ENCODE measurements at places on chromosomes 3 and 15. TPM values are rescaled to one million over a fixed set of nuclear protein-coding genes. Genes with fewer than 3 reads are reported as not detected.

GRCh38 chr3:102084006-102084405, 234.7 kb downstream of the NFKBIZ start:
- H3K4me1 ChIP-seq = no peaks in the 10 kb centered on the region
- no peaks in the 10 kb centered on the region for H3K36me3 ChIP-seq
- no peak for DNase-seq
- H3K4me3 ChIP-seq = no peak overlapping the region
- no peak overlapping the region for H3K27ac ChIP-seq
- H3K27me3 ChIP-seq = no peaks in the 10 kb centered on the region

GRCh38 chr3:179840985-179841384, 188.1 kb downstream of the USP13 start:
- no peaks in the 10 kb centered on the region for H3K36me3 ChIP-seq
- no peaks in the 10 kb centered on the region for H3K4me1 ChIP-seq
- H3K4me3 ChIP-seq = no peak overlapping the region
- H3K27me3 ChIP-seq = no peaks in the 10 kb centered on the region
- no peak for DNase-seq
- H3K27ac ChIP-seq = no peak overlapping the region

GRCh38 chr3:197730200-197730599, 6.5 kb downstream of the RUBCN start:
- H3K27ac ChIP-seq = no peak overlapping the region
- H3K4me3 ChIP-seq = no peak overlapping the region
- no peak for DNase-seq
- no peaks in the 10 kb centered on the region for H3K27me3 ChIP-seq

- no peak overlapping the region for H3K4me3 ChIP-seq
- no peaks in the 10 kb centered on the region for H3K27me3 ChIP-seq
- no peak overlapping the region for H3K27ac ChIP-seq
- no peaks in the 10 kb centered on the region for H3K36me3 ChIP-seq
Measured at GRCh38 chr15:45795440-45796069, 160.7 kb downstream of the SQOR start.

The SEMA7A gene
- total RNA-seq = 0.42 TPM

The CNTN4 gene
- 1.9 TPM for total RNA-seq

DNA sequence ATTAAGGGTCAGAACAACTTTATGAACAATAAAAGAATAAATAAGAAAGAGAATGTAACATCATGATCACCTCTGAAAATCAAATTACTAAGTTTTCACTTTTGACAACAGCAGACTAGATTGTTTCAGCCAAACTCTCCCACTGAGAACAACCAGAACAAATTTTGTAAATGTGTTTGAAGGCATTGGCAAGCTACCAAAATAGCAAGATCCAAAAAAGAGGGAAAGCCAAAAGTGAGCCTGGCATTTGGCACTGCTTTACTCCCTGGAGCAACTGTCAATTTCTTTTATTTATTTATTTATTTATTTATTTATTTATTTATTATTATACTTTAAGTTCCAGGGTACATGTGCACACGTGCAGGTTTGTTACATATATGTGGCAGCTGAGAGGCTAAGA, 67.2 kb downstream of the CFAP44 start:
- no peaks in the 10 kb centered on the region for H3K36me3 ChIP-seq
- no peaks in the 10 kb centered on the region for H3K4me1 ChIP-seq
- H3K27me3 ChIP-seq = no peaks in the 10 kb centered on the region
- H3K4me3 ChIP-seq = no peak overlapping the region
- no peak for DNase-seq

DNA sequence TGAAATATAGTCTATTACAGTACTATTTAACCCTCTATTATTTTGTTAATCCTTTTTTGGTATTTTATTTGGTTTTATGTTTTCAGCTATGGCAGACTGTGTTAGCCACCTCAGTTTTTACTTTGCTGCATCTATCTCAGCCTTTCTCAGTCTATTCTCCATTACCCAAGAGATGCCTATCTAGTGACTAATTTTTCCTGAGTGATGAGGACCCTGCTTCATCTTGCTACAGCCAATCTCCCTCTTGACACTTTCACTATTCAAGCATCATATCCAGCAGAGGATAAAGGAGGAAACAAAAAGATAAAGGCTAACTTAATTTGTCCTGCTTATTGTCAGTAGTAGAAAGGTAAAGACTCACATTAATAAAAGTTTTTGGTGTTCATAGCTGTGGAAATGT, 141.8 kb upstream of the NECTIN3 start:
- H3K4me3 ChIP-seq = no peak overlapping the region
- no peak for DNase-seq
- no peaks in the 10 kb centered on the region for H3K36me3 ChIP-seq
- H3K4me1 ChIP-seq = no peaks in the 10 kb centered on the region
- no peaks in the 10 kb centered on the region for H3K27me3 ChIP-seq

The ZNF80 gene
- total RNA-seq = not detected

The PPP2R3A gene
- 1.7 TPM for total RNA-seq

The CACNA1D gene
- 9.2 TPM for total RNA-seq

The NGLY1 gene
- 21.4 TPM for total RNA-seq

DNA sequence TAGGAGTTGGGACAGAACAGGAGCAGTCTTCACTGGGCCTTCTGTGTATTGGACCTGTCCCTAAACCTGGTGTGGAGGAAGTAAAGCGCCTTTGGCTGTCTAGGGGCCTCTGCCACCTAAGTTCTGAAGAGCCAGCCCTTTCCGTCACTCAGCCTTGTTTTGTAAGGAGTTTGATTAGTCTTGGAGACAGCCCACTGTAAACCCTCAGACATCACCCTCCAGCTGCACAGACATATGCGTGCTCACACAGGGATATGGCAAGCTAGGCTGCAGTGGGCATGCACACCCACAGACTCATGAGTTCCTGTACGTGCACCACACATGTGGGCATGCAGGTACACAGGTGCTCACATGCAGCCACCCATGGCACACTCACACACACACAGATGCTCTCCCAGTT, 5.2 kb downstream of the PRKCD start:
- H3K36me3 ChIP-seq = no peaks in the 10 kb centered on the region
- no peak for DNase-seq
- no peaks in the 10 kb centered on the region for H3K27me3 ChIP-seq

DNA sequence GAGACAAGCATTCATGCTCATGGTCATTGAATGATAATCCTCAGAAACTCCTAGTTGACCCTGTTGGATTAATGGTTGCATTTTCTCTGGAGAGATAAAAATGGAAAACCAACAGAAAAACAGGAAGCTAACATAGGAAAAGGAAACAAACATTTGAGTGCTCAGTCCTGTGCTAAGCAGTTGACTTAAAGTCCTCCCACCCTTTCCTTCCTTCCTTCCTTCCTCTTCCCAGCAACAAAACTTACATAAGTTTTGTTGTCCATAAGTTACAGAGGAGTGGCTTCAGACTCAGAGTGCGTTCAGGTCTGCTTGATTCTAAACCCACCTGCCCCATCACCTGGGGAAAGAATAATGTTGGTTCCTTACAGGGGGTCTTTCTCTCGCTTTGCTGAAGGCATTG, 163.8 kb upstream of the RGMA start:
- no peaks in the 10 kb centered on the region for H3K36me3 ChIP-seq
- no peak for DNase-seq
- H3K27me3 ChIP-seq = no peaks in the 10 kb centered on the region
- H3K4me3 ChIP-seq = no peak overlapping the region

GRCh38 chr3:130971208-130971607, 55.4 kb downstream of the ASTE1 start:
- H3K36me3 ChIP-seq = no peaks in the 10 kb centered on the region
- DNase-seq = no peak
- H3K27me3 ChIP-seq = no peaks in the 10 kb centered on the region
- H3K4me1 ChIP-seq = no peaks in the 10 kb centered on the region

DNA sequence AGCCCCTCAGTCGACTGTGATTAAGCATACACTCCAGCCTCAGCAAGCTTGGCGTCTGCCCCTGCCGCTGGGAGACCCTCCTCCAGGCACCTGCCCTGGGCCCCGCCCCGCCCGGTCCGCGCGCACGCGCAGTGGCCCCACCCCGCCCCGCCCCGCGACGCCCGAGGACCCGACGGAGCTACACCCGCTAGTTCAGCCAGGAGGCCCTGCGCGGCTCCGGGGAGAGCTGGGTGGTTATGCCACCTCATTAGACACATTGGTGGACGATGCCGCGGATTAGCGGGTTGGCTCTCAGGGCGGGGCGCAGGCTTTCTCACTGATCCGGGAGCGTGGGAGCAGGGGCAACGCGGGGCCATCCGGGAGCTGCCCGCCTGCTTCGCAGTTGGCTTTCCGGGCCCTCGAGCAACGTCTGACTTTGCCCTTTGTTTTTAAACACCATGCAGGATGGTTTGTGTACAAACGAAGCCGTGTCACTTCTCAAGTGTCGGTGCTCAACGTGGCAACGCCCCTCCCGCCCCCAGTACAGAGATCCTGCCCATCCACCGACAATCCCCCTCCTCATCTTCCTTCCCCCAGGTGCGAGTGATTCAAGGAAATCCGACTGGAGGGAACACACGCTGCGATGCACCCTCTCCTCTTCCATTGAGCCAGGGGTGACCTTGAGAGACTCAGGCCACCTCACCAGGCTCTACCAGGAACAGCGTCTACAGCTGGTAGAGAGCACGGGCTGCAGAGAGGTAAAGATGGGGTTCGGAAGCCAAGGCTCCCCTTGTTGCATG, 109.3 kb downstream of the SHQ1 start:
- no peaks in the 10 kb centered on the region for H3K27me3 ChIP-seq
- no peak overlapping the region for H3K27ac ChIP-seq
- peaks cover 8% of the 10 kb centered on the region for H3K4me1 ChIP-seq
- peak; percentile 48 for DNase-seq

GRCh38 chr3:17456650-17457049, 285.8 kb downstream of the TBC1D5 start:
- no peaks in the 10 kb centered on the region for H3K4me1 ChIP-seq
- H3K27ac ChIP-seq = no peak overlapping the region
- H3K27me3 ChIP-seq = no peaks in the 10 kb centered on the region
- no peaks in the 10 kb centered on the region for H3K36me3 ChIP-seq
- no peak overlapping the region for H3K4me3 ChIP-seq
- no peak for DNase-seq

- no peak overlapping the region for H3K27ac ChIP-seq
- no peak overlapping the region for H3K4me3 ChIP-seq
- no peaks in the 10 kb centered on the region for H3K27me3 ChIP-seq
- DNase-seq = no peak
- H3K4me1 ChIP-seq = no peaks in the 10 kb centered on the region
Measured at GRCh38 chr15:23402544-23402943, 44.5 kb downstream of the GOLGA6L2 start.

DNA sequence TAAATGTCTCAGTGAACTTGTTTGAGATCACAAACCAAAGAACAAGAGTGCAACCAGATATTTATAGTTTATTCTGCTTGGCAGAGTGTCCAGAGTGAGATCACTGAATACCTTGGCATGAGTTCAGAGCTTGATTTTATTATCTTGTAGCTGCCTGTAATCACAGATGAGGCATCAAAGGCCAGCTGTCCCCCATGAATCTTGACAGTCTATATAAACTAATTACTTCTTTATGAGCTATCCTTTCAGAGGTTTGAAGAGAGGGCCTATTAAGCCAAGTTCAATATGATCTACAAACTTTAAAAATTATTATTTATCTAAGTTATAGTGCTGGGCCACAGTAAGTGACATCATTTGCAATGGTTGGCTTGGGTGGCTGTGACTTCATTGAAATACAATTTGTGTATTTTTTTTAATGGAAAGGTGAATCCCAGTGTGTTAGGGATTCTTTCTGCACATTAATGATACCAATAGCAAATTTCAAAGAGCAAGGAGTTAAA, 251.5 kb downstream of the CLSTN2 start:
- peaks cover 8% of the 10 kb centered on the region for H3K4me1 ChIP-seq
- no peak overlapping the region for H3K4me3 ChIP-seq
- H3K36me3 ChIP-seq = no peaks in the 10 kb centered on the region
- H3K27ac ChIP-seq = no peak overlapping the region
- no peaks in the 10 kb centered on the region for H3K27me3 ChIP-seq

The GP5 gene
- not detected for total RNA-seq

The ZNF35 gene
- total RNA-seq = 3.0 TPM

DNA sequence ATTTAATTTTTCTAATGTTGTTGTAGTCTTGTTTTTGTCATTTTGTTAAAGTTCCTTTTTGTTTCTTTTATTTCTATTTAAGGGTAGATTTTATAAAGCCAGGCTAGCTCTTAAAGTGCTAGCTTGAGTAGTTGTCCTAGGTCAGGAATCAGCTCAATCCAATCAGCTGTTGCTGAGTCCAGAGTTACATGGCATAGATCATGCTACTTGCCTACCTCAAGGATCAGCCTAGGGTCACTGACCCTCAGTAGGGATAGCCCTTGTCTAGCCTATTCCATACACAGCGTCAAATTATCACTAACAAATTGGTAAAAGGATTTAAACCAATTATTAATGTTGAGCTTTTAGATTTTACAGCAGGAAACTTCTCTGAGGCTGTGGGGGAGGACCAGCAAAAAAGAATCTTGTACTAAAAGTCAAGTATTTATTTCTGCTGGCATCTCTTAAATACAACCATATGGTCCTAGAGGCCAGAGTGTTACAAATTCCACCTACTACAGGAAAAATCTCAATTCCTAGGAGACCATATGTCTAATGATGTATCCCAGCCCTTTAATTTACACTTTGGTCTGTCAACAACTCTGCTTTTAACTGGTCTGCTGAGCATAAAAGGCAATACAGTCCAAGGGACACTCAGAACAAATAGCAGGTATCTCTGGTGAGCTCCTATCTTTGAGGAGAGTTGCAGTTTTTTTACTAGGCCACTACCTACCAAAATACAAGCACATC, 138.3 kb upstream of the PTPRG start:
- DNase-seq = no peak
- no peaks in the 10 kb centered on the region for H3K27me3 ChIP-seq
- no peaks in the 10 kb centered on the region for H3K36me3 ChIP-seq
- no peak overlapping the region for H3K27ac ChIP-seq

DNA sequence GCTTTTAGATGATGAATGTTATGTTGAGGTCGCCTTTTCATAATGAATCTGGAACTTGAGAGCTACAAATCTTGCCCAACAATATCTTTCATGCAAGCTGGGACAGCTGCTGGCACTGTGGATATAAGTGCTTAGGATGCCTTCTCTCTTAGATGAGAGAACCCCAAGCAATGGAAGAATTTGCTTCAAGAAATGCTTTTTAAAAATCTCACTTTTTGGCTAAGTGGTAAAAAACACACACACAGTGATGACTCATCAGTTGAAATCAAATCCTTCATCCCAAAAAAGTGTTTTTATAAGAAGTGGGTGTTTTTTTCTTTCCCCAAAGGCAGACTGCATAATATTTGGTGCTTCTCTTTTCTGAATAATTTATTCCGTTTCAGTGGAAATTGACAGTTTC, 38.4 kb upstream of the GALNT15 start:
- DNase-seq = no peak
- H3K27me3 ChIP-seq = no peaks in the 10 kb centered on the region
- H3K27ac ChIP-seq = no peak overlapping the region

The OIP5 gene
- total RNA-seq = 0.87 TPM

GRCh38 chr3:106049821-106050220, 181.0 kb upstream of the CBLB start:
- DNase-seq = no peak
- no peaks in the 10 kb centered on the region for H3K4me1 ChIP-seq
- H3K36me3 ChIP-seq = no peaks in the 10 kb centered on the region
- no peak overlapping the region for H3K27ac ChIP-seq
- H3K27me3 ChIP-seq = no peaks in the 10 kb centered on the region
- no peak overlapping the region for H3K4me3 ChIP-seq

The EPHB3 gene
- total RNA-seq = 0.37 TPM

GRCh38 chr15:35858707-35859106, 312.7 kb upstream of the DPH6 start:
- DNase-seq = no peak
- no peaks in the 10 kb centered on the region for H3K36me3 ChIP-seq
- no peaks in the 10 kb centered on the region for H3K27me3 ChIP-seq
- no peaks in the 10 kb centered on the region for H3K4me1 ChIP-seq
- H3K4me3 ChIP-seq = no peak overlapping the region

GRCh38 chr3:149801639-149802038, 9.3 kb upstream of the ANKUB1 start:
- no peak overlapping the region for H3K4me3 ChIP-seq
- DNase-seq = no peak
